Fibroblast of skin of back (primary cell): ENCODE measurements at places on chromosomes 12 and 14.

DNA sequence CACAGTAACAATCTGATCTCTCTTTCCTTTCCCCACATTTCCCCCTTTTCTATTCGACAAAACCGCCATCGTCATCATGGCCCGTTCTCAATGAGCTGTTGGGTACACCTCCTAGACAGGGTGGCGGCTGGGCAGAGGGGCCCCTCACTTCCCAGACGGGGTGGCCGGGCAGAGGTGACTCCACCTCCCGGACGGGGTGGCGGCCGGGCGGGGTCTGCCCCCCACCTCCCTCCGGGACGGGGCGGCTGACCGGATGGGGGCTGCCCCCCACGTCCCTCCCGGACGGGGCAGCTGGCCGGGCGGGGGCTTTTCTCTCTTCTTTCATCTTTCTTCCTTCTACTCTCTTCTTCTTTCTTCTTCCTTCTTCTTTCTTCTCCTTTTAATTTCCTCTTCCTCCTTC is 1.3 kb upstream of the NUBPL start:
- no peak for DNase-seq

DNA sequence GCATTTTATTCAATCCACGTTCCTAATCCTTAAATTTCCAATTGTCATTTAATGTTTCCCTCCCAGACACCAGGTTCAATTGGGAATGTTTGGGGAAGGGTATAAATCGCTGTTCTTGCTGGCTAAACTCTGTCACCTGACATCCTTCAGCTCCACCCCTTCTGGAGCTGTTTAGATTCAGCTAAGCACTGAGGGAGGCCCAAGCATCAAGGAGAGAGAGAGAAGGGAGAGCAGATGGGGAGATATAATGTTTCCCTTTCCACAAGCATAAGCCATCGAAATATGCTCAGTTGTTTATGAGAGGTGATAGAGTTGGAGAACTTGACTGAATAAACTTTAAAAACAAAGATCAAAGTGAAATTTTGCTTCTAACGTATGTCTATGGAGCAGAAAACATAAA is 1.8 kb downstream of the ABCC9 start:
- DNase-seq = no peak

- DNase-seq = no peak
Observed at GRCh38 chr14:68305738-68306137, 486.2 kb downstream of the RAD51B start.

DNA sequence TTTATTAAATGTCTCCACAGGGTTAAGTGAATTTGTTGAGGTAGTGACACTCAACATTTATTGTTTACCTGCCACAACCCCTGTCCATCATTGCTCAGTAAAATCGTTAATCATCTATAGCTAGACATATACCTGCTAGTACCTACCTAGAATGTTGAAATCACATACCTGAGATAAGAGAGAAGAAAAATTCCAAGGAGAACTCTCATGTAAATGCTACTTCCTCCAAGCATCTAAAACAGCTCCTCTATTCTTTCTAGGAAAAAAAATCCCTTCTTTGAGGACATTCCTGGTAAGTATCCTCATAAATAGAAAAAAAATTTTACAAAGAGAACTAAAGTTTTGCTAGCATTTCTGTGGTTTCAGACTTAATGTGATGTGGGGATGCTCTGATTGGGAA is 325.1 kb downstream of the DAD1 start:
- DNase-seq = no peak

- DNase-seq = no peak
Observed at GRCh38 chr12:110012137-110012536, 12.9 kb downstream of the ANKRD13A start.

DNA sequence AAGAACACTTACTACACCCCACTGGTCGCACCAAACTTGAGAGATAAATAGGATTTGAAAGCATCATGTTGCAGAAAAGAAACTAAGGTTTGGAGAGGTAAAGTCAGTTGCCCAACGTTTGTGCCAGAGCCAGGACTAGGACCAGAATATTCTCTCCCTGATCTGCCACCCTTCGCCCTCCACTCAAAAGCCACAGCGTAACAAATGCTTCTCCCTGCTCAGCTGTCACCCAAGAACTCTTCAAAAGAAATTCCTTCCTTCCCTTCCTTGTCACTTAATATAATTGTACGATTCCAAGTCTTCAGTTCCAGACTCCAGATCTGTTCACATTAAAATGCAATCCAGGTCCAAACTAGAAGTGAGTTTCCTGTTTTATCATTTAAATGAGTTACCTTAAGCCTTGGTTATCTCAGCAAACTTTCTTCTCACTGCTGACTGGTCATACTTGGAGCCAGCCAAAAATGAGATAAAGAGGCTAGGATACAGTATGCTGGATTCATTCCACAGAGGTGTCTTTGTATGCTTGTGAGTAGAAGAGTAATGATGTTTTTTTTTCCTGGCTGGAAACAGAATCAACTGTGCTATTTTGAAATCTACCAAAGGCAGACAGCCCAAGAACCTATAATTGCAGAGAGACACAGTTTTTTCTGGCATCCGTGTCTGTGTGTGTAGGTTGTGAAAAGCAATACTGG is 12.8 kb upstream of the PPFIBP1 start:
- no peak for DNase-seq

- no peak for DNase-seq
Observed at GRCh38 chr14:103961928-103962578, 19.7 kb upstream of the RD3L start.

DNA sequence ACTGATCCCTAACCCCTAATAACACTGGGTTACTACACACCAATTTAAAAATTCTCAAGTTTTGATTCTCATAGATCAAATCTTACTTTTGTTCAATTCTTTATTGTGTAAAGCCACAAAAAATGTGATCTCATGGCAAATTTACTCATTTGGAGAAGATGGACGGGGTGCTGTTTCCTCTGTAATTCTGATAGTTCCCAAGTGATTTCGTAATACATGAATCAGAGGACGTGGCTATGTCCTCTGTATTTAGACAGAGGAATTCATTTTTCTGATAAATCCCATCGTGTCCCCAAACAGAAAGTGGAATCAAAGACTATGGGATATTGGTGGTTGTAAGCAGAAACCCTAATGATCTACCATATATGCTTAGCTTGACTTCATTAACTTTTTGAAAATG is 76.6 kb upstream of the GNG2 start:
- DNase-seq = peak; percentile 54

DNA sequence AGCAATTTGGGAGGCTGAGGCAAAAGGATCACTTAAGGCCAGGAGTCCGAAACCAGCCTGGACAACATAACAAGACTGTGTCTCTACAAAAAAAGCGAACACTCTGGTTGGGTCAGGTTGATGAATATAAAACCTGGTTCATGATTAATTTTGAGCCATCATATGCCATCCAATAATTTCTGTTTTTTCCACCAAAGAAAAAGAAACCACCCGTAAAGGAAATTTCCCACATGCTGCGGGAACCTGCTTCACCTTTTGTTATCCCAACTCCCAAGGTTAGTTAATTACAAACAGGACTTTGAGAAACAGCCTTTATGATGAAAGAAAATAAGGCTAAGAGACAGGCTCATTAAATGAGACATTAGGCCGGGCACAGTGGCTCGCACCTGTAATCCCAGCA is 24.1 kb upstream of the BICDL1 start:
- no peak for DNase-seq

DNA sequence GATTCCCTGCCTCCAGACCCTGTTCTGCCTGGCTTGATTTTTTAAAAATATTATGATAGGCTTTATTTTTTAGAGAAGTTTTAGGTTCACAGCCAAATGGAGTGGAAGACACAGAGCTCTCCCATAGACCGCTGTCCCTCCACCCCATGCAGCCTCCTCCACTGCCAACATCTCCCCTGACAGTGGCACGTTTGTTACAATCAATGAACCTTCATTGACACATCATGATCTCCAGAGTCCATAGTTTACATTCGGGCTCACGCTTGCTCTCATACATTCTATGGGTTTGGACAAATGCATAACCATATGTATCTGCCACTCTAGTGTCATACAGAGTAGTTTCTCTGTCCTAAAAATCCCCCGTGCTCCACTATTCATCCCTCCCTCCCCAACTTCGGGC is 15.9 kb upstream of the PPP1R13B start:
- no peak for DNase-seq

DNA sequence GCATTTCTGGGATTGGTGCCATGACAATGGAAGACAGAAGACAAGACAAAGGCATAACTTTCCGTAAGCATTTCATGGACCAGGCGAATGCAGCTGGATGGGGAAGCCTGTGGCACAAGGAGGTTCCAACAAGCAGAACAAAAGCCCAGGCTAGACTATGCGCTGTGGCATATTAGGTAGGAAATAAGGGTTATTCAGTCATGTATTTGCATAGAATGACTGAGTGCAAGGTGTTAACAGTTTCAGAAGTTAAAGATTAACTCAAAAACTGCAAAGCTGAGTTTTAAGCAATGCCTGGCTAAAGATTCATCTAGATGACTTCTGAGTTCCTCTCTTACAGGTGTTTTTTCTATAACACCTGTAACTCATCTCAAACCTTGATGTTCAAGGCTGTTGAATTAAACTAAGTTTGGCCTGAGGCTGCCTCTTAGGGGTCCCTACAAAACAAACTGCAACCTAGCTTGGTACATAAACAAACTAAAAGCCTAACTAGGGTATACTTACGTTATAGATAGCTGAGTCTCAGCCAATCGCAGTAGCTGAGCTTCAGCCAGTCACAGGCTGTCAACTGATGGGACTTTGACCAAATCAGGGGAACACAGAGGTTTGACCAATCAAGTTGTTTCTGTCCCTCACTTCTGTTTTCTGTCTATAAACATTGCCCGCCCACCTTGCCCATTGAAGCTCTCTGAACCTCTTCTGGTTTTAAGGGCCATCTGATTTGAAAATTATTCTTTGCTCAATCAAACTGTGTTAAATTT is 52.2 kb upstream of the PLBD1 start:
- no peak for DNase-seq

DNA sequence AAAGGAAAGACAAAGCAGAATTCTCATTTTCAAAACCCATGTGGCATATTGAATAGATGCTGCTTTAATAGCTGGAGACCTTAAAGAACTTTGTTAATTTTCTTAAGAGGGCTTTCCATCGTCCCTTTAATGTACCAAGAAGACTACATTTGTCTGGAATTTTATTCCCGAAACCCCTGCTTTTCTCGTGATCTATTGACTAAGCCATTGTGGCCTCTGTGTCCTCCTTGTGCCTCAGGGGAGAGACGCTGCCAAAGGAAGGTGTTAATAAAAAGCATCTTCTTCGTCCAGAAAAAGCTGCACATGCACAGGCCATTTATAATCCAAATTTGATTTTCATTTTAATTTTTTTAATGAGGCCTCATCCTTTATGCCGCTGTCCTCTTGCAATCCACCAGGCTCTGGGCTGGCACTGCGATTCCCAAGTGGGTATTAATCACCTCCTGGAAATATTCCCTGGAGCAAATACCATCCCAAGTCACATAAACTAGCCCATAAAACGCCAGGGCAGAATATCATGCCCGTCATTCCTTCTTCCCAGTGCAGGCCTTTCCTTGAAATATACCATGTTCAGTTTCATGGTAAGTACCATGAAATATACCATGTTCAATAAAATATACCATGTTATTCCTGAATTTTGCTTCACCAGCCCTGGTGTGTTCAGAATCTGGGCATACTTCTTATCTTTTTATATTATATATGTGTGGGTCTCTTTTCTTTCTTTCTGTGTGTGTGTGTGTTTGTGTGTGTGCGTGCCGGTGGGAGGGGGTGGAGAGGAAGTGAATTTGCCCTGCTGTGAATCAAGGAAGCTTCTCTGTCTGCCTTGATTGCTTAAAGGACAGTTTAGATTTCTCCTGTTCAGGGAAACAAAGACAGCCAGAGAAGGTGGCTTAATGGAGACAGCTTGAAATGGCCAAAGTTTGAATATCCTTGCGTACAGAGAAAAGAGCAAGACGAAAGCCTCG is 147.6 kb downstream of the PHETA1 start:
- DNase-seq = no peak

DNA sequence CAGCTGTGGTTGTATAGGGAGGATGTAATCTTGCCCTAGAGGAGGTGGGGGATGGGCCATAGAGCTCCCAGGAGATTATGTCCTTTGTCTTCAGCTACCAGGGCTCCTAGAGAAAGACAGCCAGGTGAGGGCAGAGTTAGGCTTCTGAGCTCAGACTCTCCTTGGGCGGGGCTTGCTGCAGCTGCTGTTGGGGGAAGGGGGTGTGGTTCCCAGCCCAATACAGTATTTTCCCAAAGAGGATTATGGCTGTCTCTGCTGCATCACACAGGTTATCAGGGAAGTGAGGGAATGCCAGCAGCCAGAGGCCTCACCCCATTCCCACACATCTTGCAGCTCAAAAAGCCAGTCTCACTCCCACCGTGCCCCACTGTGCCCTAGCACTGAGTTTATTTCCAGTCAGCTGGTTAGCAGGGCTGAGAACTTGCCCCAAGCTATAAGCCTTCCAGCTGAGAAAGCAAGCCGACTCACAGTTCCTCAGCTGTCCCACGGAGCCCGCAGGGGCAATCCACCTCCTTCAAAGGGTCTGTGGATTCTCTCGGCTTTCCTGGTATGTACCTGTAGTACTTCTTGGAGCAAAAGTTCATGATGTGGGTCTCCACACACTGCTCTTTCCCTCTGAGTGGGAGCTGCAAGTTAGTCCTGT is 217.3 kb upstream of the CPNE8 start:
- no peak for DNase-seq

DNA sequence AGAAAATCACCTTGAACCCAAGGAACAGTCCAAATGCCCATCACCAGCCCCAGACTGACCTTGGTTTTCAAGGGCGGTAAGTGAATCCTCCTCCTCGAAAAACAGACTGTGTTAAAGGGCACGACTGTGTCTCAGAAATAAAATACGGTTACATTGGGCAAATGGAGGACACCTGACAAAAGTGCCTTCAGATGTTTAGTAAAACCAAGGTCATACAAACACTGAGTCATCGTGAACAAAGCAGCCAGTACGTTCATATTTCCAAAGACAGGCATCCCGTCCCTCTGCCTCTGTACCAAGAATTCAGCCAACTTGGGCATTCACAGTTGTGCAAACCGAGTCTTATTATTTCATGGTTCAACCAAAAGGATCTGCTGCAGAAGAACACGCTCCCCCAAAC is 25.9 kb downstream of the FOXN3 start:
- DNase-seq = no peak

- DNase-seq = no peak
Observed at GRCh38 chr12:112185093-112185923, 59.9 kb downstream of the TRAFD1 start.
